ENCODE measurements at places on chromosomes 16 and 17.

- DNase-seq: no peak
Measured at GRCh38 chr16:52521570-52521969, 25.4 kb downstream of the TOX3 start.

DNA sequence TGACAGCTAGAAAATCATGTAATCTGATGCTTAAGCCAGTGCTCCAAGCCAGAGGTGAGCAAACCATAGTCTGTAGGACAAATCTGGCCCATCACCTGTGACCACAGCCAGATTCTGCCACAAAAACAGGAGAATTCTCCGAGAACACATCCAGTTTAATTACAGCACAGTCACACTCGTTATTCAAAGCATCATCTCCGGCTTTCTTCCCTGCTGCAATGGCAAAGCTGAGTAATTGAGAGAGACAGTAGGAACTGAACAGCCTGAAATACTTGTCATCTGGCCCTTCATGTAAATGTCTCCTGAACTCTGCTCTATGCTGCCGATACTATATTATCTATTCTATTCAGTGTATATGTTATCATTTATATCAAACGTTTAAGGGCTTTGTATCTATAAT lies 121.4 kb upstream of the FOXF1 start:
- no peak for DNase-seq

DNA sequence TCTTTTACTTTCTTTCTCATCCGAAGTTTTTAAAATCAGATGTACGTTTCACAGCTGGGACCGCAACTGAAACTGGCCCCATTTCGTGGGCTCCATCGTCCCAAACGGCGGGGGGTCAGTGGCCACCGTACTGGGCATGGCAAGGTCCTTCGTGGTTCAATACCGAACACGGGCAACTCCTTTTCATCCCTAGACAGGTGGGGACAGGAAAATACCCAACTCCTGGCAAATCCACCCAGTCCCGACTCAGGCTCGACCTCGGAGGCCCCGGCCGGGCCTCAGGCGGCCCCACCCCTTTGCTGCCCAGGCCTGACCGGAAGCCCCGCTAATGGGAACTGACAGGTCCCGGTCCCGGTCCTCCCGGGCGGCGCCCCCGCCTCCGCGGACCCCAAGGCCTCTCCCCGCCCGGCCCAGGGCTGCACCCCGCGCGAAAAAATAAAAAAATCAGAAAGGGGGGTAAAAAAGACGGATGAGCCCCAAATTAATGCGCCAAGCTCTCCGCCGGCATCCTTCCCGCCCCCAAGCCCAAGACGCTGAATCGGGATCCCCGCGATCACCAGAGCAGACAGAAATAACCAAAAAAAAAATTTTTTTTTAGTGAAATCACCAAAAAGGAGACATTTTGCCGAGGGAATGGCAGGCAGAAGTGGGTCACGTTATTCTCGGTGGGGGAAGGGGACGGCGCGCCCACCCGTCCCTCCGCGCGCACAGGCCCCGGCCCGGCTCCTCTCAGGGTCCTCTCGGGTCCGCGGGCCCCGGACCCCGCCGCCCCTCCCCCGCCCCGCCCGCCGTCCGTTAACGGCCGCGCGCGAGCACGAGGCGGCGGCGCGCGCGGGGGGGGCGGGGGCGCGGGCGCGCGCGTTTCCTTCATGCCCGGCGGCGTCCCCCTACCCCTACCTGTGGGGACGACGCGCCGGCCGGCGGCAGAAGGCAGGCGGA lies 562 bp downstream of the ZC3H7A start:
- DNase-seq: peak; percentile 18

DNA sequence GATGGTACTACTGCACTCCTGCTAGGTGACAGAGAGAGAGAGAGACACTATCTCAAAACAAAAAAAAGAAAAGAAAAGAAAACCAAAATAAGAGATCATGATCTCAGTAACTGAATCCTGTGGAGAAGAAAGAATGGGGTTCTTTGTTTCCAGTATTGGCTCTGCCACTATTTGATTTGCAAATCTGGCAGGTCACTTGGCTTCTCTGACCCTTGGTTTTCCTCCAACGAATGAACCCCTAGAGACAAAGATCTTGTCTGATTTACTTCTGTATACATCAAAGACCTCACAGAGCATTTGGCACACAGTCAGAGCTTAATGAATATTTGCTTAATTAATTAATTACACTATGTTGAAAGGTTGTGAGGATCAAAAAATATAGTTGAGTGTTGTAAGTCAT lies 47.9 kb upstream of the NLK start:
- DNase-seq: no peak

DNA sequence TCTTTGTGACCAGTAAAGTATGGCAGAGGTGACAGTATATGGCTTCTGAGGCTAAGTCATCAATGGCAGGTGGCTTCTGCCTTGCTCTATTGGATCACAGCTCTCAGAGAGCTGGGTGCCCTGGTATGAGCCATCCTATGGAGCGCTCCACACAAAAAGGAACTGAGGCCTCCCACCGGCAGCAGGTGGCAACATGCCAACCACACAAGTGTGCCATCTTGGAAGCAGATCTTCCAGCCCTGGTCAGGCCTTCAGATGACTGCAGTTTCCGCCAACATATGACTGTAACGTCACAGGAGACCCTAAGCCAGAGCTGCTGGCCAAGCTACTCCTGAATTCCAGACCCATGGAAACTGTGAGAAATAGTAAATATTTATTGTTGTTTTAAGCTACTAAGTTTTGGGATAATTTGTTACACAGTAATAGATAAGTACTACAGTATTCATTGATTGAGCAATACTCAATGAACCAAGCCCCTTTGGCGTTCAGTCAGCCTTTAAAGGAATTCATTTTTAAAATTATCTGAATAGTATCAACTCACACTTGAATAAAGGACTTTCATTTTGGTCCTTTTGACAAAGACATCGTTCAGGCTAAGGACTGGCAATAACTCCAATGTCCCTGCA lies 69.4 kb upstream of the LHX1 start:
- no peak for DNase-seq

DNA sequence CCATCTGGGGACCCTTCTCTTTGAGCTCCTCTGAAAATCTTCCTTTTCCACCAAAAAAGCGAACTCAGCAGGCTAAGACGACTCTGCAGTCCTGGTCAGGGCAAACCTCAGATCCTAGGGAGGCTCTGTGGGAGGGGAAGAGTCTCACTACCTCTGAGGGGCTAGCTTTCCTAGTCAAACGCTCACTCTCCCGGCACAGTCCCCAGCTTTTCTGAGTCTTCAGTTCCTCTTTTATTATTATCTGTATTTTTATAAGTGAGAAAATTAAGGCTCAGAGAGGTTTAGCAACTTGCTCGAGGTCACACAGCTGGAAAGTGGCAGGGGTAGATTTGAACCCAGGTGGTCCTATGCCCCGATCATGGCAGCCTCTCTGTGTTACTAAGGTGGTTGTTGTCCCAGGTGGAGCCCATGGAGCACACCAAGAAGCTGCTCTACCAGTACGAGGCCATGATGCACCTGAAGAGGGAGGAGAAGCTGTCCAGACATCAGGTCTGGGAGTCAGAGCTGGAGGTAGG lies 9.1 kb upstream of the KATNB1 start:
- DNase-seq: no peak

- no peak for DNase-seq
Measured at GRCh38 chr17:11682646-11683045, 84.4 kb downstream of the DNAH9 start.

- DNase-seq: no peak
Measured at GRCh38 chr17:41986634-41987033, 20.0 kb downstream of the CNP start.

DNA sequence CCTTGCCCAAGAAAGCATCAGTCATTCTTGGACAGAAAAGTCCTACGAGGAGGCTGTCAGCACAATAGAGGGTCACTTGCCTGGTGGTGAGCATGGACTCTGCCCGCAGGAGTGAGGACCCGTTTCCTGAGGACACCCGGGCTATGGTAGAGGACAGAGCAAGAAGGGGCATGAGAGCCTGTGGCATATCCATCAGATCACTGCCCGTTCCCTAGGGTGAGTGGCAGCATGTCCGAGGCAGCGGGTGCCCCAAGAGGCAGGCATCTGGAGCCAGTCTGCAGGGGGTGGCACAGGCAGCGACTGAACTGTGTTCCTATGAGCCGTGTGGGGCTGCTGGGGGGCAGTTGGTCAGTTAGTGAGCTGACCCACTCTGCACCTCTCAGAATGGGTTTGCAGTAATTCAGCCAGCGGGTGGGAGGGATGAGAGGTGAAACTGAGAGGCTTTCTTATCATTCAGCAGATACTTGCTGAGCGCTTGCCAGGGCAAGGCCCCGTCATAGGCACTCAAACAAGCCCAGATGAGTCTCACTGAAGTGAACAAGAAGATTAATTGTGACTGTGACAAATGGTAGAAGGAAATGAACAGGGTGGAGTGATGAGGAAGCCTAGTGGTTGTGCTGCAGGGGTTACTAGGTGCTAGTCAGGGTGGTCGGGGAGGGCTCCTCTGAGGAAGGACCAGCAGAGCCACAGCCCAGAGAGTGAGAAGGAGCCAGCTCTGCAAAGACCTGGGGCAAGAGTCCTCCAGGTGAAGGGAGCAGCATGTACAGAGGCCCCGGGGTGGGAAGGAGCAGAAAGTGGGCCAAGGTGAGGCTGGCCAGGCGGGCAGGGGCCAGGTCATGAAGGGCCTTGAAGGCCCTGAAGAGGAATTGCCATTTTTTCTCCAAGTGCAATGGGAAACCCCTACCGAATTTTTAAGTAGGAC lies 87.9 kb downstream of the CLEC16A start:
- no peak for DNase-seq

GRCh38 chr16:22098405-22099255 lies 6.3 kb downstream of the VWA3A start:
- DNase-seq: no peak

DNA sequence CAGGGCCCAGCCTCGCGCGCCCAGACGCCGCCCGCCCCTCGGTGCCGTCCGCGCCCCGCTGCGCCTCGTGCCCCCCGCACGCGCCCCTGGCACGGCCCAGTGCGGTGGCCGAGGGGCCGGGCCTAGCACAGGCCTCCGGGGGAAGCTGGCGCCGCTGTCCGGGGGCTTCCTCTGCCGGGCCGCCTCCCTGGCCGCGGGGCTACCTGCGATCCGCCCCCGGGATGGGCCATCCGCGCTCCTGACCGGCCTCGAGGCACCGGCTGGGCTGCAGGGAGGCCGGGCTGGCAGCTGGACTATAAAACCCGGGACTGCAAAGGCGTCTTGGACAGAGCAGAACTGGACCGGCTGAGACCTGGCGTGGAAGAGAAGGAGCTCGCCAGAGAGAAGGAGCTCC lies 783 bp downstream of the BHLHA9 start:
- no peak for DNase-seq

GRCh38 chr17:45732926-45733505 lies 51.1 kb upstream of the CRHR1 start:
- no peak for DNase-seq

- no peak for DNase-seq
Measured at GRCh38 chr17:51647826-51648225, 387.5 kb downstream of the UTP18 start.
